ENCODE measurements at places on chromosomes 3 and 15. TPM values are rescaled to one million over a fixed set of nuclear protein-coding genes. Genes with fewer than 3 reads are reported as not detected.

Gene STX19
- not detected for total RNA-seq

Gene SAMD7
- not detected for total RNA-seq

Gene PRSS50
- total RNA-seq, result 1.4 TPM

Gene ADCY5
- total RNA-seq, result 26.8 TPM

Gene SNTN
- not detected for total RNA-seq

Gene CLSTN2
- 0.32 TPM for total RNA-seq

Gene CACNA1D
- total RNA-seq, result 3.6 TPM

Gene GPR160
- 33.3 TPM for total RNA-seq

Gene AHSG
- 1.5 TPM for total RNA-seq

DNA sequence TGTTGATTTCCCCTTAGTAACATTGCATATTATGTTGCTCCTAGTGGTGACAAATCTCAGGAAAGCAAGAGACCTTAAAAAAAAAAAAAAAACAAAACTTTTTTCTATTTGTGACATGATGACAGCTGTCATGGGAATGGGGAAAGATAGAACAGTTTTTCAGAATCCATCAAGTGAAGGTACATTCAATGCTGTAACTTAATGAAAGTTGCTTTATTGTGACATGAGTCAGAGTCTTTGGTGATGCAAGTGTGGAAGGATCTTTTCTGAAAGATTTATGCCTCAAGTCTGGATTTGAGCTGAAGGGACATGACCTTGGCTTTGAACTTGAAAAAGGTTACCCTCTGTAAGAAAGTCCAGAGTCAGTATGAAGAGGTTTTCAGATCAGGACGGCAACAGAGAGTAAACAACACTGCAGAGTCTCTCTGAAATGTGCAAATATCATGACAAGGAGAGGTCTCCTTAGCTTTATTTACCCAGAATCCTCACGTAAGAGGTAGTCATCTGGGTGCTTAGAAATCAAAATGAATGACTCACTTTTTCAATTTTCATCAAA, 424.7 kb downstream of the CNTN4 start:
- no peaks in the 10 kb centered on the region for H3K4me1 ChIP-seq
- H3K4me3 ChIP-seq, result no peak overlapping the region
- no peak overlapping the region for H3K27ac ChIP-seq
- H3K36me3 ChIP-seq, result peaks cover 61% of the 10 kb centered on the region

DNA sequence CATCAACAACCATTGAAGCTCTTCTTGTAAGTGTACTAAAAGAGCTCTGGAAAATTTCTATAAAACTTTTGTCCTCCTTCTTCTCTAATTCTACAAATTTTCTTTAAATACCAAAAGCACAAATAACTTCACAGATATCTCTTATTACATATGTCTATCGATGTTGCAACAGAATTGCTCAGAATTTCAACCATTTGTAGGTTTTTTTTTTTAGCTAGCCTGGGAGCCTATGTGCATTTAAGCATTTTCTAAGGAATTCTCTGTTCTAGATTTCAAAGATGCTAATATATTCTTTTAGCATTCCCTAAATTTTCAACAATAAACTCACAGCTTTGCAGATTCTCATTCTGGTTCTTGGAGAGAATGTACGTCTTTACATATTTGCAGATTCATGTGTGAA, 774.3 kb upstream of the NR2F2 start:
- no peak overlapping the region for H3K27ac ChIP-seq
- no peaks in the 10 kb centered on the region for H3K36me3 ChIP-seq
- no peak overlapping the region for H3K4me3 ChIP-seq
- no peak for DNase-seq
- peaks cover 17% of the 10 kb centered on the region for H3K4me1 ChIP-seq

- H3K4me3 ChIP-seq, result no peak overlapping the region
- H3K4me1 ChIP-seq, result peaks cover 9% of the 10 kb centered on the region
- no peak for DNase-seq
- H3K27me3 ChIP-seq, result no peaks in the 10 kb centered on the region
These were observed 44.7 kb downstream of the NIPA2 start for GRCh38 chr15:22883196-22883595.

DNA sequence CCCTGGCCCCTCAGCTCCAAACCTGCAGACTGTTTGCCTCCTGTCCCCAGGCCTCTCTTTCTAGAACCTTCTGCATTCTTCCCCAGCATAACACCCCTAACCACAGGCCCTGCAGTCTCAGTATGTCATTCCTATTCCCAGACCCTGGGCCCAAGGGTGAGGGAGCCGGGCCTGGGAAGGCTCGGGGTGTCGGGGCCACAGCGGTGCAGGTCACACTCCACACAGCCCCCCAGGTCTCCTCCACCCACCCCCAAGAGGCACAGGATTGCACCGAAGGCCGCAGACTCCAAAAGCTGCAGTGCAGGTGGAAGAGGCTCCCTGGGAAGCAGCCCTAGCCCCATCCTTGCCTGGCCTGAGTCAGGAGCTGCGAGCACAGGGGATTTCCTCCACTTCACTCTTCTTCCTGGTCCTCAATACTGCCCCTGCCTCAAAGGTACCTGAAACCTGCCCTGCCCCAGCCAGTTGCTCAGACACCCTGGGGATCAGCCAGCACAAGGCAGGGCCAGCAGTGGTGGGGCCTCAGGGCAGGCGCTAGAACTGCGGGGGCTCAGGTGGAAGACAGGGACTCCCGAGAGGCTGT, 31.1 kb downstream of the TNK2 start:
- H3K36me3 ChIP-seq, result no peaks in the 10 kb centered on the region
- no peaks in the 10 kb centered on the region for H3K4me1 ChIP-seq
- H3K27ac ChIP-seq, result no peak overlapping the region
- no peak overlapping the region for H3K4me3 ChIP-seq
- no peak for DNase-seq
- H3K27me3 ChIP-seq, result no peaks in the 10 kb centered on the region

DNA sequence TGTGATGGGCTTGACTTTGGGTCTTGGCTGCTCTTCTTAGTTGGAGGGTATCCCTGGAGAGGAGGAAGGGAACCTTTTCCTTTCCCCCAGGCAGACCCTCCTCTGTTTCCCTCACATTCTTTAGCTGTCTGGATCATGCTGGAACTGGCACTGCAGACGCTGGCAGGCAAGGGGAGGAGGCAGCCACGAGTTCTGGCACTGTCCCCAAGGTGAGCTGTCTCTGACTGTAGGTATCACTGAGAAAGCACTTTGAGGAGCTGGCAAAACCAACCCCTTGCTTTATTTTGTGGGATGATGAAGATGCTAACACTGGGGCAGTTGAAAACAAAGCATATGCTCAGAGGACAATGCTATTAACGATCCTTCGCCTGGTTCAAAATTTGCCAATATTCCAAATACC, 175.0 kb downstream of the SOX2 start:
- no peaks in the 10 kb centered on the region for H3K27me3 ChIP-seq
- H3K36me3 ChIP-seq, result no peaks in the 10 kb centered on the region
- DNase-seq, result no peak
- no peak overlapping the region for H3K27ac ChIP-seq
- peaks cover 34% of the 10 kb centered on the region for H3K4me1 ChIP-seq
- no peak overlapping the region for H3K4me3 ChIP-seq

DNA sequence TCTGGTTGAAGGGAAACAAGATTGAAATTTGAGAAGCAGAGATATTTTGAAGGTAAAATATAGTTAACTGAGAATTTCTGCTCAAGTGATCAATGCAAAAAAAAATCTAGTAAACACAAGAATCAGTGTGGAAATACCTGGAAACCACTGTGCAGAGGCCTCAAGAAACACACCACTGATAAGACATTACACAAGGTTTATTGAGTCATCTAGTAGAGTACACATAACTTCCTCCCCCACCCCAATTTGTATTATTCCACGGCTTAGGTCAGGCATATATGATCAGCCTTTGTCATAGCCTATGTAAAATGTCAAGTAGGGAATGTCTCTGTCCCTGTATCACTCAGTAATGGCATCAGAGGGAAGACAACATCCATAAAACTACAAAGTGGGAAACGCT, 447.8 kb upstream of the BCHE start:
- no peaks in the 10 kb centered on the region for H3K27me3 ChIP-seq
- no peak overlapping the region for H3K27ac ChIP-seq
- DNase-seq, result no peak
- no peaks in the 10 kb centered on the region for H3K36me3 ChIP-seq
- peaks cover 4% of the 10 kb centered on the region for H3K4me1 ChIP-seq

GRCh38 chr3:190387578-190388213, at the start of gene CLDN16:
Gene CLDN16 (plus strand): TSS chr3:190388163. CDS start chr3:190388330, 167 bp downstream.
- H3K27me3 ChIP-seq, result no peaks in the 10 kb centered on the region
- no peaks in the 10 kb centered on the region for H3K36me3 ChIP-seq
- H3K4me3 ChIP-seq, result no peak within 1 kb of the TSS
- no peak for DNase-seq
- no peaks in the 10 kb centered on the region for H3K4me1 ChIP-seq

DNA sequence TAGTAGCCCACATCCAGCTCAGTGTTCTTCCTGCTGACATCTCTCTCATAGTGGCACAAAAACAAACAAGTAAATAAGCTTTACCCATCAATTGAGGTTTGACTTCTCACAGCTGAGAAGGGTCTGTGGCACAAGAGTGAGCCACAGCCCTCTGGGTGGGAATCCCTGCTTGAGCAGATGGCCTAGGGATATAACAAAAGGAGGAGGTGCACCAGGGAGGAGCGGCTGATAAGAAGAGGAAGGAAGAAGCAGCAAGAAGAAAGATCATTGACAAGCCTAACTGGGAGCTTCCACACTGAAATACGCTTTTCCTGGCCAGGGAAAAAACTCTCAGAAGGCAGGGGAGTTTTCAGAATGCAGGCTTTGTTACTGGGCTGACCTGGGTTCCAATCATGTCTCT, 279.8 kb downstream of the UACA start:
- H3K4me1 ChIP-seq, result no peaks in the 10 kb centered on the region
- H3K27me3 ChIP-seq, result no peaks in the 10 kb centered on the region
- no peak overlapping the region for H3K27ac ChIP-seq
- DNase-seq, result no peak
- no peaks in the 10 kb centered on the region for H3K36me3 ChIP-seq

GRCh38 chr3:112365636-112366035, 32.7 kb downstream of the CD200 start:
- H3K4me3 ChIP-seq, result no peak overlapping the region
- peaks cover 45% of the 10 kb centered on the region for H3K36me3 ChIP-seq
- H3K27me3 ChIP-seq, result no peaks in the 10 kb centered on the region
- peaks cover 25% of the 10 kb centered on the region for H3K4me1 ChIP-seq
- H3K27ac ChIP-seq, result peak overlapping the region; percentile 74

- H3K4me3 ChIP-seq, result no peak overlapping the region
- H3K27me3 ChIP-seq, result no peaks in the 10 kb centered on the region
- no peak for DNase-seq
- H3K36me3 ChIP-seq, result no peaks in the 10 kb centered on the region
- no peak overlapping the region for H3K27ac ChIP-seq
These were observed 88.2 kb upstream of the ABI3BP start for GRCh38 chr3:101081446-101081845.

- no peak overlapping the region for H3K27ac ChIP-seq
- no peak overlapping the region for H3K4me3 ChIP-seq
- H3K4me1 ChIP-seq, result no peaks in the 10 kb centered on the region
These were observed 12.1 kb upstream of the CX3CR1 start for GRCh38 chr3:39291903-39292329.

GRCh38 chr3:57393977-57394376, 101.5 kb upstream of the ASB14 start:
- no peaks in the 10 kb centered on the region for H3K27me3 ChIP-seq
- H3K27ac ChIP-seq, result no peak overlapping the region
- no peaks in the 10 kb centered on the region for H3K36me3 ChIP-seq
- H3K4me1 ChIP-seq, result peaks cover 8% of the 10 kb centered on the region

GRCh38 chr15:35104526-35105147, 19.5 kb upstream of the NANOGP8 start:
- no peak overlapping the region for H3K4me3 ChIP-seq
- H3K36me3 ChIP-seq, result no peaks in the 10 kb centered on the region
- H3K27ac ChIP-seq, result no peak overlapping the region
- peaks cover 3% of the 10 kb centered on the region for H3K4me1 ChIP-seq
- no peaks in the 10 kb centered on the region for H3K27me3 ChIP-seq
- no peak for DNase-seq

DNA sequence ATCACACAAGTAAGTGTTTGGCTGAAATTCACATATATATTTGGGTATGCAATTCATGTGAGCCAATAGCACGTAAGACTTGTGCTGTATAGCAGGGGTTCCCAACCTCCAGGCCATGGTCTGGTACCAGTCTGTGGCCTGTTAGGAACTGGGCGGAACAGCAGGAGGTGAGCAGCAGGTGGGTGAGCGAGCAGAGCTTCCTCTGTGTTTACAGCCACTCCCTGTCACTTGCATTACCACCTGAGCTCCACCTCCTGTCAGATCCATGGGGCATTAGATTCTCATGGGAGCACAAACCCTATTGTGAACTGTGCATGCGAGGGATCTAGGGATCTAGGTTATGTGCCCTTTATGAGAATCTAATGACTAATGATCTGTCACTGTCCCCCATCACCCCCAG, 59.7 kb downstream of the MAP3K13 start:
- no peak for DNase-seq
- no peaks in the 10 kb centered on the region for H3K4me1 ChIP-seq
- no peak overlapping the region for H3K4me3 ChIP-seq
- H3K27me3 ChIP-seq, result no peaks in the 10 kb centered on the region

DNA sequence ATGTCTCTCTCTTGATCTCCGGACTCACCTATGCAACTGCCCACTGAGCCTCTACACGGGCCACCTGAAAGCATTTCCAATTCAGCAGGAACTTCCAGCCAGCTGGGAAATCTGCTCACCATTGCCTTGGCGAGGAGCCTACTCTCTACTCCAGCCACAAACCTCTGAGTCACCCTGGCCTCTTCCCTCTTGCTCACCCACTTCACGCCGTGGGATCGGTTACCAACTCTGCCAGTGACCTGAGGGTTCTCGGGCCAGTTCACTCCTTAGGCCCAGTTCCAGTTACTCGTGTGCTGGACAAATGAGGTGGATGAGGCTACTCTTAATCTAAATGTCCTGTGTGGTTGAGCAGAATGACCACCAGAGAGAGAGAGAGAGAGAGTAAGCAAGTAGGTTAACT, 70.1 kb downstream of the CEMIP start:
- no peak for DNase-seq
- no peak overlapping the region for H3K4me3 ChIP-seq
- H3K27me3 ChIP-seq, result peaks cover 5% of the 10 kb centered on the region
- H3K4me1 ChIP-seq, result no peaks in the 10 kb centered on the region
- no peaks in the 10 kb centered on the region for H3K36me3 ChIP-seq

DNA sequence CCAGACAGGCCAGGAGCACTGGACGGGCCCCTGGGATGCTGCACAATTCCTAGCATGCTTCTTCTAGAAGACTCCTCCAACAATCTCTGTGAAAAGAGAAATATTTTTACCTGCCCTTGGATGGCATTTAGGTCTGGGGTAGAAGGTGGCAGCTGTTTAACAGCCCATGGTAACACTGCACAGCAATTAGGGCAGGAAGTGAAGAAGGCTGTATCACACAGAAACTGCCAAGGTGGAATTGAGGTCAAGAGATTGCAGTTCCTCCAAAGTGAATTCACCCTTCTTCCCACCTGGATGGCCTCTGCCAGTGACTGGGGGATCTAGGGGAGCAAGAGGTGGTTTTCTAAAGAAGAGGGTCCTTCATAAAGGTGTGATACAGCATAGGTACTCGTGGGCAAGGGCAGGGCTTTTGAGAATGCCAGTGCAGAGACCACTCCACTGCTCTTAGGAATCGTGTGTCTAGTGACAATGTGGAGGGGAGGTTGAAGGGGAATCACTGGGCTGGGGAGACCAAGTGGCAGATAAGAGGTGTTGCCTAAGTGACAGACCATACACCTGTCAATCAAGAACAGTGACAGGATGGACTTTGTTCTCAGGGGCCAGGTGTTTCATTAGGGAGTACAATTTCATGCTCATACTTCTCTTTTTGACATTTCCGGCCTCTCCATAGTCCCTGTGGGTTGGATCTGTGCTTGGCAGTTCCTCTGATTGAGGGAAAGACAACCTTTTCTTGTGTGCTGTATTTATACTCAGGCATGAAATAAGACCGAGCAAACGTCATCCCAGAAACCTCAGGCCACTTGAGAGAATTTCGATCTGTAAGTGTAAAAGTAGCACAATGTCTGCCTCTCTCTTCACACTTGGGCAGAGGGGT, 83.5 kb upstream of the BCL6 start:
- H3K27ac ChIP-seq, result no peak overlapping the region
- no peaks in the 10 kb centered on the region for H3K4me1 ChIP-seq
- no peaks in the 10 kb centered on the region for H3K27me3 ChIP-seq
- no peaks in the 10 kb centered on the region for H3K36me3 ChIP-seq
- DNase-seq, result no peak
- H3K4me3 ChIP-seq, result no peak overlapping the region

Measured in WTC11 (cell line).